ENCODE measurements at places on chromosomes 6 and 20. TPM values are rescaled to one million over a fixed set of nuclear protein-coding genes. Genes with fewer than 3 reads are reported as not detected.

- no peak for DNase-seq
Observed at GRCh38 chr6:118724211-118724610, 72.8 kb upstream of the CEP85L start.

DNA sequence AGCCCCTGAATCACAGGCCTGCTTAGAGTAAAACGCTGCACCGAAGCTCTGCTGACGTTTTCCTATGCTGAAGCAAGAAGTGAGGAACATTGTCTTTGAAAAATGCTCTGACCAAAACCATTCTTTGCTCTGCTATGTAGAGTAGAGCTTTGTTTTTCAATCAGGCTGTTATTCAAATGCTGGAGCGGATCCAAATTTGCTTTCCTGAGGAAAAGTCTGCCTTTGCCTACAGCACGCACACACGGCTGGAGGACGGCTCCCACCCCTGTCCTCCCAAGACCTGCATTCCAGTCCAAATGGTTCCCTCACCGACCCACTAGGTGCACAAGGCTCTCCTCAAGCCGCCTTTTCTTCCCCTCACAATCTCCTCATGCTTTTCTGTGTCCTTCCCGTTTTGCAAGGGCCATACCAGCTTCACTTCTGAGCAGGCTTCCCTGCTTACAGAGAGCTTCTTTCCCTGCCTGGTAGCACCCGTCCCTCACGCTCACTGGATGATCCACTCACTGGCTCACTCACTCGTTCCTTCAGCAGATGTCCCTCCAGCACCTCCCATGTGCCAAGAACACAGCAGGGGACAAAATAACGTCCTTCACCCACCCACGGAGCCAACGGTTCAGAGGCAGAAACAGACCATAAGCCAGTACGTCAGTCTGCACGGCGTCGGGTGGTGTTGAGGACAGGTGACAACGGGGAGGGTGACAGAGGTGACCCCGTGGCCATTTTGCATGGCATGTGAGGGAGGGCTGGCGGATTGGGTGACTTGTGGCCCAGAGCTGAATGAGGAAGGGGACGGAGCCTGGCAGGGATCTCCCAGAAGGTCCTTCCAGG is 137.9 kb upstream of the NEDD9 start:
- DNase-seq, result no peak

DNA sequence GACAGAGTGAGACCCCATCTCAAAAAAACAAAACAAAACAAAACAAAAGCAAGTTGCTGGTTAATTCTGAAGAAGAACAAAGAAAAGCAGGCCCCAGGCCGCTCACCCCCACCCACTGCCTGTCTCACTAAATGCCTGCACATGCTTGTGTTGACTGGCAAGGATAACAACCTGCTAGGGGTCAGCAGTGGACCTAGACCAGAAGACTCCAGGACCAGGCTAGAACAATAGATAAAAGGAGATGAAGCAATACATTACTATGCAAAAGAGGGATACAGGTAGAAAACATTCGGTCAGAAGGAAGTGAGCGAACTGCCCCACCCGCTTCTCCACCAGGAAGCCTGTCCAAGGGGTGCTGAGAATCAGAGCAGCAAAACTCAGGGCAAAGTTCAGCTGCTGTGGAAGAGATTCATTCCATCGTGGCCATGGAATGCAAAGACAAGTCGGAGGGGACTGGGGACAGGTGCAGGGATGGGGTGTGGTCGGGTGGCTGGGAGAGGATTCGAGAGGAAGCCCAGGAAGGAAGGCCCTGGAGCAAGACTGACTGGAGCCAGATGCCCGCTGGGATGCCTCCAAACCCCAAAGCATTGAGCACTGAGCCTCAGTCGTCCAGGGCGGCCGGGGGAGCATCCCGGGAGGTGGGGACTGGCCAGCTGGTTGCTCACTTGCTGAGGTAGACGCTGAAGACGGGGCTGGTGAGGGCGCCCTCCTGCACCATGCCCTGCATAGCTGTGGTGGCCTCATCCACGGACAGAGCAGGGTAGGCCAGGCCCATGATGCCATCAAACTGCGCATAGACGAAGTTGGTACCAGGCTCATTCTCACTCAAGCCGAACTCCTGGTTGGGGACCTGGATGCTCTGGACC is 5.3 kb downstream of the PGC start:
- DNase-seq, result no peak

GRCh38 chr6:36235309-36235708 is 34.6 kb upstream of the PNPLA1 start:
- no peak for DNase-seq

FHL5 gene
- not detected for total RNA-seq

DNA sequence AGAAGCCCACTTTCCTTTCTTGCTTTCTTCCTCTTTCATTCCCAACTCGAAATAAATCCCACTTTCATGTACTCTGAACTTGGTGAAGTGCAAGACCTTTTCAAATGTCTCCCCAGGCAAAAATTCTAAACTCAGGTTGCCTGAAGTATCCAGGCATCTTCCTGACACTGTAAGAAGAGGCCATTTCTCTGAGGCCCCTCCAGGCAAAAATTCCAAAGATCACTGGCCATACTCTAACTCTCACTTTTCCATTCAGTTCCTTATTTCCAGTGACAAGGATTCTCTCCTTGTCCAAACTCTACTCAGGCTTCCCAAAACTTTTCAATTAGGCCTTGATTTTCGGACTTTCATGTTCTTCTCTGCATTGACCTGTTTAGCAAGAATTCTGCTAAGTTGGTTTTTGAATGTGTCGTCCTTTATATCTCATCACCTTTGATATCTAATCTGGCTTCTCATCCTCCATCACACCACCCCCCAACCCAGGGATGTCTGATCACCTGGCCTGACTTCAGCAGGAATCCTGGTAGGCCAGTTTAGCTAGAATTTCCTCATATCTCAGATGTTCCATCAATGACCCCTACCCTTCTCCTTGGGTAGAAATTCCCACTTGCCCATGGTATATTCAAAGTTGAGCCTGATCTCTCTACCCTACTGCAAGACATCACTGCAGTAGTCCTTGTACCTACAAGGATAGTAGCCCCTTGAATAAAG is 124.9 kb downstream of the RCAN2 start:
- DNase-seq, result no peak

GRM1 gene
- total RNA-seq, result 0.23 TPM

DNA sequence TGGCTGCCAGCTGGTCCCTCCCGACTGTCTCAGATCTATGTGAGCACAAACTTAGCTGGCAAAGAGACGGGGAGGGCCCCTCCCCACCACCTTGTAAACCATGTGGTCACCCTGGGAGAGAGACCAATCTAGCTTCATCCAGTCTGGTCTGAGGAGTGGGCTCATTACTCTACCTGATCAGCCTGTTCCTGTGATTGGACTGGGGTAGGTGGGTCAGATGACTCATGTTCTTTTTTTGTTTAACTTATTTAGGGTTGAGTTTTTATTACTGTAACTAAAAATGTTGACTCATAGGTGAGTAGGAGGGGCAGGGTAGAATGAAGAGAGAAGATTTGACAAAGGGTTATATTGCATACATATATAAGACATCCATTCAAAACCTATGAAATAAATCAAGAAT is 4.7 kb downstream of the GSTA4 start:
- no peak for DNase-seq

GRCh38 chr20:18412221-18412901 is 54.5 kb downstream of the DZANK1 start:
- no peak for DNase-seq

TXLNB gene
- 0.41 TPM for total RNA-seq

DNA sequence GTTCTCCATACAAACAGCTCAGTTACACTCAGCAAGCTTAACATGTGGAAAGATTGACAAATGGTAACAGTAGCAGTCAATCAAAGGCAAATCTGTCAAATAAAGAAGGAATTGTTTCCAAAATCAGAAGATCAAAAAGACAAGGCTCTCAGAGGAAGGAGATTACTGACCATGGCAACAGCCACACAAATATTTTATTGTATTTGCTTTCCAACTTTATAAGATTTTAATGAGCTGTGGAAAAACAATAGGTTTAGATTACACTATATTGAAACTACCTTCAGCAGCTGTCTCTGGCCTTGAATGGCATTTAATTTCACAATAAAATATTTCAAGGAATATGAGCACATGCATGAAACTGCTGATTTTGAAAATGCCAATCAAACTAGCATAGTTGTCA is 1143.9 kb upstream of the GJE1 start:
- DNase-seq, result no peak

- DNase-seq, result no peak
Observed at GRCh38 chr6:122651031-122651430, 40.8 kb downstream of the PKIB start.

GGTLC1 gene
- not detected for total RNA-seq

DNA sequence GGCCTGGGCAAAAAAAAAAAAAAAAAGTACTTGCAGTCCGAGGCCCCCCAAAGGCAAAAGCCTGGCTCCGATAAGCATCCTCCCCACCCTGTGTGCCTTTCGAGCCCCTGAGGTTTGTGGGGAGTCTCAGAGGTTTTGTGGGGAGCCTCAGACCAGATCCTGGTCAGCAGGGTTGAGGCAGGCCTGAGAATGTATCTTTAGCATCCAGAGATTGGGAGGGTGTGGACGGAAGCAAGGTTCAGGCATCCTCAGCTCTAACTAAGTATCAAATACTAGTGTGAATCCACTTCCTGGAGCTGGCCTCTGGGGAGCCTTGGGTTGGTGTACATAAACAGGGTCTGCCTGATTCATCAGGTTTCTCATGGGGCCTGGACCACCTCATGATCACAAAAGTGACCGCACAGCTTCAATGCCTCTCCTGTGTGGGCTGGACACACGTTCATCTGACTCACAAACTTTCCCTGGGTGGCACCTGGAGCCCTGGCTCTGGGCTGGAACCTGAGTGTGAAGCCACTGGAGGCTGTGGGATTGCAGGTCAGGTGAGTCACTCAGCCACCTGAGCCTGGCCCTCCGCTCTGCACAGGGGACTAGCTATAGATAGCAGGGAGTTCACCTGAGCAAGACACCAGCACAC is 24.4 kb downstream of the PCMTD2 start:
- no peak for DNase-seq

GRCh38 chr6:166336847-166337246 is 5.5 kb downstream of the SFT2D1 start:
- DNase-seq, result no peak

PRDM1 gene
- total RNA-seq, result 19.6 TPM

- DNase-seq, result no peak
Observed at GRCh38 chr6:47275640-47276039, 34.1 kb downstream of the TNFRSF21 start.

- DNase-seq, result no peak
Observed at GRCh38 chr6:136568129-136568528, 17.9 kb upstream of the MAP7 start.

BPIFB1 gene
- not detected for total RNA-seq

- DNase-seq, result no peak
Observed at GRCh38 chr20:31689141-31689540, 33.5 kb downstream of the BCL2L1 start.

- DNase-seq, result no peak
Observed at GRCh38 chr6:144551339-144551738, 266.2 kb downstream of the UTRN start.

TPX2 gene
- total RNA-seq, result 27.2 TPM

DNA sequence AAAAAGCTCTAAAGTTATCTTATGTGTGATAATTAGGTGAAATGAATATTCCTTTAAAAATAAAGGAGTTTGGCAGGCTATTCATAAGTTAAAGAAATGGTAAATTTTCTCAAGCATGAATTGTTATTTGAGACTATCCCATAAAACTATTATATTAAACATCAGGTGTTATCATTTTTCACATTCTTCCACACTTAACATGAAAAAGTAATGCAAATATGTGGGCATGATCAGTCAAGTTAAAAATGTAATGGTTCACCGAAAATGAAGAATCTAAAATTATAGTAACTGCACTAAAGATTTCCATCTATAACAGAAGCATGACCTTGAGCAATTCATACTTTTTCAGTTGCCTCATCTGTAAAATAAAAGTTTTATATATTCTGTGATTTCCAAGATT is 110.8 kb downstream of the KHDRBS2 start:
- DNase-seq, result no peak

GRCh38 chr6:166687879-166688205 is 60.8 kb upstream of the RPS6KA2 start:
- DNase-seq, result no peak

DNA sequence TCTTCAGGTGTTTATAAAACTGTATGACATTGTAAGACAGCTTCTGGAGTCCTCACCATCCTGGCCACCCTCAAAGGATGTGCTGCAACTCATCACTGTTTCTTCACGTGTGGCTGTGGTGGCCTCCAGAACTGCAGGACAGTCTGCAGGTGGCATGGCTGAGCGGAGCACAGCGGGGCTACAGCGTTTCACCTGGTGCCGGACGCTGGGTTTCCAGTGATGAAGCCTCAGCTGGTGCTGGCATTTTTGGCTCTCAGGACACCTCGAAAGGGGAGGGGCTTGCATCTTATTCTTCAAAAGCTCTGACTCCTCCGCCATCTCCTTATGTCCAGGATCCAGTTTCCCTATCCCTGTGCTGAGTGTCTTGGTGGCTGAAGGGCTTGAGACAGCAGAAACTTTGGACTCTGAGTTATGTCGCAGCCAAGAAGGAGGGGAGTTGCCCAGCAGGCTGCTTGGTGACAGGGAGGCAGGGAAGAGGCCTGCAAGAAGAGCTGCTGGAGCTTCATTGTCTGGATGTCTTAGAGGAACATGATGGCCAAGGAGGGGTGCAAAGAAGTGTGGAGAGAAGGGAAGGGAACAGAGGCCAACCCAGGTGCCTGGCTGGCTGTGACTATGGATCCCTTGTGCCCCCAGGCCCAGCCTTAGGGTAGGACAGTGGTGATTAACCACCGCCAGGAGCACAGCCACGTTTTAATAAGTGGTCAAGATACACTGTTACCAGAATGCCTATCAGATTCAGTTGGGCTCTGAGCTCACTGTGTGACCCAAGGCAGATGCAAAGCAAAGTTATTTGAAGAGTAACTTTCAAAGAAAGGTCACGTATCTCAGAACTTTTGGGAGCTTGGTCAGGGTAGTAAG is 58.7 kb downstream of the GTF2H5 start:
- DNase-seq, result no peak

GRCh38 chr6:10393544-10394225 is 21.2 kb downstream of the TFAP2A start:
- no peak for DNase-seq

RAB5IF gene
- total RNA-seq, result 112 TPM

- no peak for DNase-seq
Observed at GRCh38 chr6:4606821-4607704, 169.1 kb upstream of the CDYL start.

GRCh38 chr20:63025534-63026331 is 19.0 kb upstream of the BHLHE23 start:
- DNase-seq, result no peak

HCRTR2 gene
- total RNA-seq, result not detected

- no peak for DNase-seq
Observed at GRCh38 chr6:145110109-145110508, 625.2 kb downstream of the EPM2A start.

- DNase-seq, result peak; percentile 84
Observed at GRCh38 chr6:37691904-37692806, 5.5 kb downstream of the MDGA1 start.

DNA sequence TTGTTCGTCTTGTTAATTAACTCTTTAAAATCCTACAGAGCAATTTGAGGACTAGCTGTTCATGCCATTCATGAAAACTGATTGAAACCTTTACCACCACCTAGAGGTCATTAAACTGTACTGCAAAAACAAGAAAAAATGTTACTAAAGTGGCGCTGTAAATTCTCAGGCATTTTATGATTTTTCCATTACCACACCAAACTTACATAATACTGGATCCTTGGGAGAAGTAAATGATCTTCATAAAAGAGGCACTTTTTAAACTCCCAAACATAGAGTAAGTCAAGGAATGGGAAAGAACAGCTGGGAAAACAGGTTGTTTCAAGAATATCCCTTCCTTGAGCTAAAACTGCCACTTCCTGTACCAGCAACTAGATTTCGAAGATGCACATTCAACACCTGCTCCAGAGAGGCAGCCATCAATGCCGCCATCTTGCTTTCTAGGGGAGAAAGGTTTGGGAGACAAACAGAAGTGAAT is 54.3 kb downstream of the MYLIP start:
- DNase-seq, result no peak

SPATS1 gene
- not detected for total RNA-seq

BPIFB2 gene
- total RNA-seq, result not detected

Measured in endothelial cell (in vitro differentiated cells).